ENCODE measurements at places on chromosomes 4 and X.

- DNase-seq: no peak
Measured at GRCh38 chr4:53477038-53477565, 99.7 kb downstream of the FIP1L1 start.

- no peak for DNase-seq
Measured at GRCh38 chrX:45434231-45434630, 233.6 kb upstream of the DIPK2B start.

GRCh38 chr4:91268913-91269312, 1034.9 kb upstream of the GRID2 start:
- DNase-seq: no peak

GRCh38 chr4:163672751-163673150, 178.3 kb downstream of the TMA16 start:
- DNase-seq: no peak

DNA sequence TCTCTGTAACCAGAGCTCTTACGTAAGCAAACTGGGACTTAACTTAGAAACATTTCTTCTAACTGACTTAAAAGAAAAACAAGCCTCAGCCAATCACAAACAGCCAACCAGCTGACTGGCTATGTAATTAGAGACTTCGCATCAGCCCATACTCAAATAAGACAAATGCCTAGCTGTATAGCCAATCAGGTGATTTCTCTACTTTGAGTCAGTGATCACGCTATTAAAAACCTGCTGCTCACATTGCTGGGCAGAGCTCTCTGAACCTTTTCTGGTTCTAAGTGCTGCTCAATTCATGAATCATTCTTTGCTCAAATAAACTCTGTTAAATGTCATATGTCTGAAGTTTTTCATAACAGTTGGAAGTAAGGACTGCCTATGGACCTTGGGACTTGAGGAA, 9.9 kb upstream of the SMIM10L2A start:
- no peak for DNase-seq

DNA sequence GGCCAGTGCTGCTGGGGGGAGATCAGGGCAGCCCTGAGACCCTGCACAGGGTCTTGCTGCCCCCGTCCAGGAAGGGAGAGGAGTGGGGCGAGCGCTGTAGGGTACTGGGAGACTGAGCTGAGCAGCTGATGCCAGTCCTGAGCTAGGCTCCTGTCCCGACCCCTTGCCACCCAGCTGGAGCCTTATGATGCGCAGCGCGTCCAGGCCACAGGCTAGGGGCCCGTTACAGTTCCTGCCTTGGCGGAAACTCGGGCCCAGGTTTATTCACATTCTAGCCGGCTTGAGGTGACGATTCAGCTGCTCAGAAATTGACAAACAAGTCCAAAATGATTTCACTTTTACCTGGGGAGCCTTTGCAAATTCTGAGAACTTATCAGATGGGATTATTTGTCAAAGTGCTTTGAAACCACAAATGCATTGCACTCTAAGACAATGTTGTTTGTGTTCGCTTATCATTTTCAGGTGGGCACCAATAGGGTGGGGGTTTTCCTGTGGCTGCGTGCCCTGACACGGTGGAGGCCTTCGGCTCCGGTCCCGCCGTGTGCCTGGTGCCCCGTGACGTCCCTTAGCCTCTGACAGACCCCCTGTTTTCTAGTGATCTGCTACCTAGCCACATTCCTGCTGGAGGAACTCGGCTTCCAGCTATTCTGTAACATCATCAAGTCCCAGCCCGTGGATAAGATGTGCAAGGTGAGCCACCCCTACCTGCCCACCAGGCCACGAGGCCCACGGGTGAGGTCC, 18.9 kb downstream of the CFAP99 start:
- no peak for DNase-seq

DNA sequence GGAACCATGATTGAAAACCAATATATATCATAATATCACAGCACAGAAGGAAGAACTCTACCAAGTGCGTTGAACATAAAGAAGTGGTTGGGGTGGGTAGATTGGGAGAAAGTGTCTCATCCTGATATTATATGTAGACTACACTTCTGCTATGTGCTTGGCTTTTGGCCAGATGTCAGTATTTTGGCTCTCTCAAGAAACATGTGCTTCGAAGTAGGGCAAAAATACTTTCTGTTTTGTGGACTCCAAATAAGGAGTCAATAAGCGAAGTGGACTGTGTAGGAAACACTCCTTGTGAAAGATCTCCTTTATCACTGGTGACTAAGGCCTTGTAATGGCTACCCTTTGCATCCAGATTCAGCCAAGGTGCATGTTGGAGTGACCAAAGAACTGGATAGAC, 7.8 kb upstream of the HPSE start:
- DNase-seq: no peak

DNA sequence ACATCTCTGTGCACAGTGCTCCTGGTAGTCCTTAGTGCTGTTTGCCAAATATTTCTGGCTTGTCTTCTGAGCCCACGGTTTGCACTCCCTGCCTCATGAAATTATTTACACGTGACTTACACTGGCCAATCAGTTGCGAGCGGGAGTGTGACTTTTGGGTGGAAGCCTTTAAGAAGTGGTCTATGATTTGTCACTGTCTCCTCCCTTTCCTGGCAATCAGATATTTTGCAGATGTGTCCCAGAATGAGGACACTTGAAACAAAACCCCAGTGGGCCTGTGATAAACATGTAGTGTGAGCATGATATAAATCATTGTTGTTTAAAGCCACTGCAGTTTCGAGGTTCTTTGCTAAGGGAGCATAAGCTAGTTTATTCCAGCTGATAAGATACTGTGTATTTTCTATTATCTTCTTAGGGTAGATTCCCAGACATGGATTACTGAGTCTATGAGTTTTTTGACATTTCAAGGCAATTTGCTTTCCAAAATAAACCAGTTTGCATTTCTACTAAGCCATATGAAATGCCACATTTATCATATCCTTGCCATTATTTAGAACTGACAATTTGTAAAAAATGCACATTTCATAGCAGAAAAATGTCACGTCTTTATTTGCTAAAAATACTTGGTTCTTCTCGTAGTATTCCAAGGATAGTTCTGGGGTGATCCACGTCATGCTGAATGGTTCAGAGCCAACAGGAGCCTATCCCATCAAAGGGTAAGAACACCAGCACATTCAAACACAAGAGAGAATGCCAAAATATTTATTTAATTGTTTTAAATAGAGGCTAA, 12.0 kb downstream of the BST1 start:
- DNase-seq: no peak

DNA sequence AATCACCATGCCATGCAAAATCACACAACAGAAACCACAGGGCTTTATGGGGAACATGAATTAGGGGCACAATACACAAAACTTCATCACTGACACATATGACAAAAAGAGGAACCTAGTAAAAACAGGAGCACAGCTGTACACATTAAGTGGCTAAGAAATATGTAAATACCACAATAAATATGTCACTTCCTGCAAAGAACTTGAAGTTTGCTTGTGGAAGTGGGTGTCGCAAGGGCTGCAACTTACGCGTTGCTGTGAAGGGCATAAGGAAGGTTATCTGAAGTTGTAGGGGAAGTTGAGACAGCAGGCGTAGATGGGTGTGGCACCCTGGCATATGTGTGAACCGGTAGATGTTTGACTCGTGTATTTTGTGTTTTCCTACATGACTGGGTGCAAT, 42.4 kb downstream of the CLCN4 start:
- DNase-seq: no peak

DNA sequence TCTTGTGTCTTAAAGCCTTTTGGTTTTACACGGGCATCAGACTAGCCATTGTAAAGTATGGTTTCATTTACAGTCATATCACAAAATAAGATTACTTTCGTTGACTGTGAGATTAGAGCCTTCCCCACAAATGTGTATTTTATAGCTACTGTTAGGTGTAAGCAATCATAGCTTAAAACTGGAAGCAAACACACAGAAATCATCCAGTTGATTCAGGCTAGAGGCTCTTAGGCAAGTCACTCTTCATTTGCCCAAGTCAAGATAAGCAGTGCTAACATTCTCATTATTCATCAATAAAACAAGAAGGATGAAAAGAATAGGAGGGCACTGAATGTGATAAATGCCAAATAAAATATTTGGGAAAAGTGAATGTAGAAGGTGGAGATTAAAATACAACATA, 448.7 kb upstream of the FAM241A start:
- no peak for DNase-seq

GRCh38 chr4:16750882-16751642, 147.4 kb downstream of the LDB2 start:
- DNase-seq: no peak

- no peak for DNase-seq
Measured at GRCh38 chr4:89788206-89789072, 48.5 kb downstream of the SNCA start.

DNA sequence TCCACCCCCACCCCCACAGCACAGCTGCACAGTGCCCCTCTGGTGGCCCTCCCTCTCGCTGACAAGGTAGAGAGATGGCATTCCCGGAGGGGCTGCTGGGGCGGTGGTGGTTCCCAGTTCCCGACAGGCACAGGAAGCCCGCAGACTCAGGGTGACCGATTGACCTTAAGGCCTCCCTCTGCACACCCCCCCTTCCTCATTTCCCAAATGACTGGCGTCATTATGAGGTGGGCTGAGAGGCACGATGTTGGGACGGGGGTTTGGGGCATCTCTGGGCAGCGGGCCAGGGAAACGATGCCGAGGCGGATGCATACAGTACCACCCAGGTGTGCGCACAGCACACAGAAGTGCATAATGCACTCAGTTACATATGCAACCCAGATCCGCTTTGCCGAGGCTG, 3.5 kb upstream of the TIMP1 start:
- DNase-seq: no peak

- no peak for DNase-seq
Measured at GRCh38 chr4:156634612-156635011, 337.0 kb downstream of the PDGFC start.

GRCh38 chrX:45778616-45779015, 577.9 kb upstream of the DIPK2B start:
- no peak for DNase-seq

DNA sequence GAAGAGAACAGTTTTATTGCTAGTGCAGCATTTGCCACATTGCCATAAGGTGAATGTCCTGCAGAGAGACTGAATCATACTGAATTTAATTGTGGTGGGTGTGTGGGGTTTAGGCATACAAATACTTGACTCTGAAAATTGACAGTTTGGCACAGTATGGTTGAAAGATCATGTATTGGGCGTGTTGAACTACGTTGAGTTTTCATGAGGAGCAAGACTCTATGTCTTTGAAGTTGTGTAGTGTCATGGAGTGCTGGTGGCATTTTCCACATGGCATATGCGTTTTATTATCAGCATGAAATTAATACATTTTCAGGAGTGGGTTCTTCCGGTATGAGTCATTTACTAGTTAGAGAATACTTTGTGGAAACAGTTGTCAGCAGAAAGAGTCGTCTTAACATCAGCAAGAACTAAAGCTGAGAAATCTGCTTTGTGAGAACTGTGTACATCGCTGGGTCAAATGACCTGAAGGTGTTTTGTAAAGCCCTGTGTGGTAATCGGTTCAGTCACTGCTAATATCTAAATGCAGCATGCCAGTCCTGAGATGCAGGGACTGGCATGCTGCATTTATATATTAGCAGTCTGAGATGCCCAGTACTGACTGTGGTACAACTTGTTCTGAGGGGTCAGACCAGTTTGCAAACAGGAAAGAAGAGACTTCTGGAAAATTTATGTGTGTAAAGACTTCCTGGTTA, 50.3 kb downstream of the ARHGAP10 start:
- DNase-seq: no peak
